Lower lobe of right lung (tissue), 2 donors: ENCODE measurements at places on chromosomes 2 and 18. TPM values are rescaled to one million over a fixed set of nuclear protein-coding genes. Genes with fewer than 3 reads are reported as not detected.

Gene TEKT4
- total RNA-seq, result 3.4 TPM

Gene PTMA
- 729 TPM for total RNA-seq

Gene SPP2
- total RNA-seq, result not detected

Gene TUBA4B
- total RNA-seq, result 3.5 TPM

Gene HEATR5B
- 33.9 TPM for total RNA-seq

Gene HOXD13
- not detected for total RNA-seq

Gene DTNA
- 21.0 TPM for total RNA-seq

Gene ABCA12
- not detected for total RNA-seq

Gene BMP10
- total RNA-seq, result 0.24 TPM

Gene ALLC
- not detected for total RNA-seq

Gene SLC4A5
- 4.2 TPM for total RNA-seq

Gene LANCL1
- 32.6 TPM for total RNA-seq

Gene GPR45
- not detected for total RNA-seq

Gene TXNDC2
- 0.12 TPM for total RNA-seq

Gene CLEC4F
- total RNA-seq, result 0.71 TPM

Gene EN1
- 0.15 TPM for total RNA-seq

Gene DOK1
- 38.4 TPM for total RNA-seq
